ENCODE measurements at places on chromosomes 1 and 21. TPM values are rescaled to one million over a fixed set of nuclear protein-coding genes. Genes with fewer than 3 reads are reported as not detected.
A peak's percentile ranks its signal among the peaks of the same experiment; 100 is the strongest.

The C1orf115 gene
- total RNA-seq = 7.1 TPM

The LAD1 gene
- 4.8 TPM for total RNA-seq

The CD5L gene
- not detected for total RNA-seq

The EPRS1 gene
- total RNA-seq = 71.9 TPM

The ANKRD34A gene
- total RNA-seq = 5.0 TPM

The GBP3 gene
- 38.6 TPM for total RNA-seq

GRCh38 chr1:29711582-29712283 lies 475.4 kb downstream of the PTPRU start:
- no peak overlapping the region for H3K4me3 ChIP-seq
- H3K4me1 ChIP-seq = no peaks in the 10 kb centered on the region
- H3K27me3 ChIP-seq = no peaks in the 10 kb centered on the region
- no peaks in the 10 kb centered on the region for H3K36me3 ChIP-seq
- DNase-seq = no peak
- no peak overlapping the region for H3K27ac ChIP-seq

DNA sequence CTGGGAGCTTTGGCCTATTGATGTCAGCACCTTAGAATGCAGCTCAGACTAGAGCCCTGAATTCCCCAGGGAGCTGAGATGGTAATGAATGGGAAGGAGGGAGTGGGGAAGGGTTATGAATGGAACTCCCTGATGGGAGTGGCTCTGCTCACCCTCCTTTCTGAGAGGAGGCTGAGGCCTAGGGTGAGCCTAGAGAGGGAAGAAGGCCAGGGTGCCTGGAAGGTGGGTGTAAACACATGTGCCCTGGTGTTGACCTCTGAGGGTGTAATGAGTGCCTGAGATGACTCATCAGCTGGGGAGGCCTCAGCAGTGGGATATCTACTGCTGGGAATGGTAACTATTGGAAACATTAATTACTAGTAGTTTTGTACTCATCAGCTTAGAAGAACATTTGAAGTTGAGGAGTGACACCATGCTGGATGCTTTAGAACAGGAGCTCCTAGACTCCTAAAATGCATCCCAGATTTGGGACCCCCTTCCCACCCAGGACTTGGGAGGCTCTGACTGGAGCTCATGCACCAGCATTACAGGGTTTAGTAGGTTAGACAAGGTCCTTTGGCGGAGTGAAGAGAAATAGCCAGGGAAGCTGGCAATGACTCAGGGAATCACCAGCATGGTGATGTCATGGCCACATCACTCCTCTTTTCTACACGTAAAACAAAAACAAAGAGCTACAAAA lies 16.0 kb upstream of the PIGV start:
- H3K27ac ChIP-seq = peak overlapping the region; percentile 67
- peaks cover 21% of the 10 kb centered on the region for H3K4me1 ChIP-seq
- no peaks in the 10 kb centered on the region for H3K36me3 ChIP-seq
- H3K27me3 ChIP-seq = no peaks in the 10 kb centered on the region
- DNase-seq = peak; percentile 55

DNA sequence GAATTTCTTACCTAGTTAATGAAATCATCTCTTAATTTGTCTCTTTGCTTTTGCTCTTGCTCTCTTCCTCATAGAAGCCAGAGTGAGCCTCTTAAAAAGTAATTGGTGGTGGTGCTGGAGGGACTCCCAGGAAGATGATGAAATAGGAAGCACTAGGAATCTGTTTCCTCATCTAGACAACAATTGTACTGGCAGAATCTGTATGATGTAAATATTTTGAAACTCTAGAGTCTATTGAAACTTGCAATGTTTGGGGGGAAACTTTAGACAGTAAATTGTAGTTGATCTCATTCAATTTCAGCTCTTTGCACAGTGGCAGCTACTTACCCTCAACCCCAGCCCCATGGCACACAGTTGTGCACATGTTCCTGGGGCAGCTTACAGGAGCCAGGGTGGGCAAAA lies 10.6 kb downstream of the RGSL1 start:
- H3K27me3 ChIP-seq = no peaks in the 10 kb centered on the region
- no peaks in the 10 kb centered on the region for H3K36me3 ChIP-seq
- no peaks in the 10 kb centered on the region for H3K4me1 ChIP-seq

- DNase-seq = no peak
- no peaks in the 10 kb centered on the region for H3K36me3 ChIP-seq
- no peaks in the 10 kb centered on the region for H3K27me3 ChIP-seq
- no peak overlapping the region for H3K4me3 ChIP-seq
- H3K4me1 ChIP-seq = no peaks in the 10 kb centered on the region
- H3K27ac ChIP-seq = no peak overlapping the region
Observed at GRCh38 chr1:38068220-38068979, 21.8 kb upstream of the POU3F1 start.

DNA sequence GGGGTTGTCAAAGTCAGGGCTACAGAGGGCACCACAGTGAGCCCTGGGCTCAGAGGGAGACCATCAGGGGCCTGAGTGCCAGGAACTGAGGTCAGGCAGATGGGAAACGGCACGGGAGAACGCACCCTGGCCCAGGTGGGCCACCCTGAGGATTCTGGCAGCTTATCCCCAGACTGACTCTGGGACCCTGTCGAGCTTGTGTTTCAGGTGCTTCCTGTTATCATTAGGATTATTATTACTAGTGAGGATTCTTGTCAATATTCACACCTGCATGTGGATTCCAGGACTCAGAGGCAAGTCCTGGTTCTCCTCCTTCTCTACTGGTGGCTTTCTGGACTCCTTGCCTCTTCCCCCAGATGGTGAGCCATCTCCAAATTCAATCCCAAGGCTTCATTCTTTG lies 15.2 kb downstream of the VSIG8 start:
- H3K4me3 ChIP-seq = no peak overlapping the region
- DNase-seq = no peak
- no peaks in the 10 kb centered on the region for H3K36me3 ChIP-seq

- no peak overlapping the region for H3K27ac ChIP-seq
- no peaks in the 10 kb centered on the region for H3K4me1 ChIP-seq
- no peaks in the 10 kb centered on the region for H3K36me3 ChIP-seq
- H3K4me3 ChIP-seq = no peak overlapping the region
- H3K27me3 ChIP-seq = no peaks in the 10 kb centered on the region
Observed at GRCh38 chr1:34002810-34003209, 138.9 kb downstream of the HMGB4 start.

GRCh38 chr1:93735722-93736121 lies 54.1 kb upstream of the BCAR3 start:
- H3K36me3 ChIP-seq = no peaks in the 10 kb centered on the region
- no peak overlapping the region for H3K27ac ChIP-seq
- H3K4me3 ChIP-seq = no peak overlapping the region
- H3K27me3 ChIP-seq = no peaks in the 10 kb centered on the region

DNA sequence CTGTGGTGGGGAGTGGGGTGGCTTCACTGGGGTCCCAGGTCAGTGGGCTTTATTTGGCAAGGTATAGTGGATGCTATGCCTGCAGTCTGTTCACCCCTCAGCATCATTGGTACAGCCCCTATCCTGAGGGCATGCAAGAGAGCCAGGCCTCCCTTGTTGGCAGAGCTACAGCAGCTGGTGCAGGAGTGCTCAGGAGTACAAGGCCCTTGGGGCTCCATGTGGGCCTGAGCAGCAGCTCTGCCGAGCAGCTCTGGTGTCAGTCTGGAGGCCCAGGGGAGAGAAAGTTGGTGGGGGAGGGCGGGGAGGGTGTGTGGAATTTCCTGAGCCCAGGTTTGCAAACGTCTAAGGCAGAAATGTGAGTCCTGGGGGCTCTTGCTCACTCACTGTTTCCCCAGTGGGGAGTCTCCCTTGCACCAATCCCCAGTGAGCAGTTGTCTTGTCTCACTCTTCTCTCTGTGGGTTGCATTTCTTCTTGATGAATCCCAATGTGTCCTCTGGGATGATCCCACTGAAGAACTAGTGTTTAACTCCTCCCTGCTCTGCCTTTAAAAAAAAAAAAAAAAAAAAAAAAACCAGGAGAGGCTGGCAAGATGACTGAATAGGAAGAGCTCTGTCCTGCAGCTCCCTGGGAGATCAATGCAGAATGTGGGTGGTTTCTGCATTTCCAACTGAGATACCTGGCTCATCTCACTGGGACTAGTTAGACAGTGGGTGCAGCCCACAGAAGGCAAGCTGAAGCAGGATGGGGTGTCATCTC lies 39.5 kb upstream of the CYP4X1 start:
- H3K4me1 ChIP-seq = no peaks in the 10 kb centered on the region
- no peaks in the 10 kb centered on the region for H3K36me3 ChIP-seq
- no peak for DNase-seq
- no peaks in the 10 kb centered on the region for H3K27me3 ChIP-seq

DNA sequence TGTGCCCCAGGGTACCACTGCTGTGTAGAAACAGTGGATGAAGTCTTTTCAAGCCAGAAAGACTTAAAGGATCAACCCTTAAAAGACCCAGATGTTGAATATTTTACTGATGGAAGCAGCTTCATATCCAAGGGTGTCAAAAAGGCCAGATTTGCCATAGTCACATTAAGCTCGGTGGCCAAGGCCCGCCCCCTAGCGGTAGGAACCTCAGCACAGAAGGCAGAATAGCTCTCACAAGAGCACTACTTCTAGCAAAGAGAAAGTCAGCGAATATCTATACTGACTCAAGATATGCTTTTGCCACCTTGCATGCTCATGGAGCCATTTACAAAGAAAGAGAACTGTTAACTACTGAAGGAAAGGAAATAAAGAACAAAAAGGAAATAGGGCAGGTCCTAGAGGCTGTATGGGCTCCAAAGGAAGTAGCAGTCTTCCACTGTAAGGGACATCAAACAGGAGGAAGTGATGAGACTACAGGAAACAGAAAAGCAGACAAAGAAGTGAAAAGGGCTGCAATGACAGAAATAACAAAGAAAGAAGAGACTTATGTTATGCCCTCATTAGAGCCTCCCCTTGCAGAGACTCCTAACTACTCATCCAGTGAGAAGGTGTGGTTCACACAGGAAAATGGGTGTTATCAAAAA lies 90.5 kb downstream of the LIPI start:
- H3K27ac ChIP-seq = no peak overlapping the region
- no peaks in the 10 kb centered on the region for H3K27me3 ChIP-seq
- H3K4me1 ChIP-seq = no peaks in the 10 kb centered on the region

All from uterus (tissue), 4 donors.